ENCODE measurements at places on chromosomes 1 and 21.

DNA sequence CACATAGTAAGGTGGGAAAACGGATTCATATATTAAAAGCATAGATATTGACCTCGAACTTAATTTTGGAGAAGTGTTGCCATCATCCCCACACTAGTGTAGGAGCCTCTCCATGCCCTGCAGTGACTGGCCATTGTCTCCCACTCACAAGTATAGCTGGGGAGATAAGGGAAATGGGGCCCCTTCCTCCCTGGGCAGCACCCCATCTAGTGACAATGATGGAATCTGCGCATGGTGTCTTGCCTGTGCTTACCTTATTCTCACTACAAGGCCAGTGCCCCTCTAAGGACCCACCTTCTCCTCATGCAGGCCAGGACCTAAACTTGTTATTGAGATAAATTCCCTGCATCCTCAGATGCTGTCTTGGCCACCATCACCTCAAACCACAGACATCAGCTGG, 374.9 kb downstream of the NTNG1 start:
- no peak for DNase-seq

DNA sequence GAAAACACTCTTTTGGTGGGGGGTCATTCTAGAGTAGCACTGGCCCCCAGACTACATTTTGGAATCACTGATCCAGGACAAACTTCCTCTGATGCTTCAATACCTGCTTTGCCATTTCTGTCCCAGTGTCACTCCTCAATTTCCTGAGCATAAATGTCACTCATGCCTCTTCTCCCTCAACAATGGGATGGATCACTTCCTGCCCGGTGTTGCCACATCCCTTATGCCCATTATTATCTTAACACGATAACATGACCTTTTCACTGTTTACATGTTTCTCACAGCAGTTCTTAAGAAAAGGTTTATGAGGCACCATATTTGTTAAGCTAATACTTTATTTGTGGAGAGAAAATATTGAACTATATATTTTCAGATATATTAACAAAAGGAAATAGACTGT, 3.9 kb upstream of the ITLN1 start:
- DNase-seq = no peak

- DNase-seq = no peak
Observed at GRCh38 chr1:54047384-54048305, 5.4 kb downstream of the TMEM59 start.

DNA sequence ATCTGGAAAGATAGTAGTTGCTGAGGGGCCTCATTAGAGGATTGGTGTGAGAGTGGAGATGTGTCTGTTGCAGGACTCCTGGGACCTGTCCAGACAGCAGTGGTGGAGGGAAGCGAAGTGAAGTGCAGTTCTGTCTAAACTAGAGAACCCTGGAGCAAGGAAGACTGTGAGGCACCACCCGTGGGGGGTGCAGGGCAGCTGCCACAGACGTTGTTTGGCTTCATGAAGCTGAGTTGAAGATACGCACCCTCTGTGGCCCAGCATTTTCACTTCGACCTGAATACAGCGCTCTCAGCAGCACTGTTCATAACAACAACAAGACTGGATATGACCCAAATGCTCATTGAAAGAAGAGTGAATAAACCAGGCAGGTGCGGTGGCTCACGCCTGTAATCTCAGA, 29.3 kb downstream of the ABCG1 start:
- DNase-seq = no peak

GRCh38 chr1:226666164-226666506, 72.9 kb downstream of the ITPKB start:
- DNase-seq = no peak

- DNase-seq = no peak
Observed at GRCh38 chr21:31730712-31731055, 1.2 kb downstream of the SCAF4 start.

DNA sequence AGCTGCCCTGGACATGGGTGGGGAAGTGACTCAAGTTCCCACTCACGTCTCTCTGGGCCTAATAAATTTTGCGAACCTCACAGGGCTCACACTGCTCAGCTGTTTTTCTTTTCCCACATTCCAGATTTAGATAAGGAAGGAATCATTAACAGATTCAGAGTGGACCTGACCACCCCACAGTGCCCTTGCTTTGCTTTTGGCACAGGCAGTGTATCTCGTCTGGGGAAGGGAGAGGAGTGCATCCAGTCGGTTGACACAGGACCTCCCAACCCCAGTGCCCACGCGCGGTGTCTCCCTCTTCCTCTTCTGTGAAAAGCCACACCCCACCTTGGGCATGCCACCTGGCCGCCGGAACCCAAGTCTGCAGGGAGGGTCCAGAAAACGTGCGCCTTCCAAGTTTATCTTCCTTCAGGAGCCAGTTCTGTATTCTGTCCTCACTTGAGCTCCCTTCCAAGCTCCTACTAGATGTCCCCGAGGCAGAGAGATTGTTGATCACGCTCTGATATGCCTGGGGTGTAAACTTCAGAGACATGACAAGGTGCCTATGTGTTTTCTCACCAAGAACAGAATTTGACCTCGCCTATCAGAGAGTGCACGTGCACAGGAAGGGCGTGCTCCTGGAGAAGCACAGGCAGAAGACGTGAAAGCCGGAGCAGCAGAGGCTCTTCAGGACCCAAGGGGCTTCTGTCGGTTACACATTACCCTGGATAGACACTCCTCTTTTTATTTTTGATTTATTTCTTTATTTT, 9.5 kb upstream of the SLC2A5 start:
- no peak for DNase-seq

GRCh38 chr1:159897962-159898361, 2.0 kb downstream of the CFAP45 start:
- no peak for DNase-seq

GRCh38 chr1:157163273-157164127, 25.3 kb upstream of the ETV3 start:
- peak; percentile 79 for DNase-seq

DNA sequence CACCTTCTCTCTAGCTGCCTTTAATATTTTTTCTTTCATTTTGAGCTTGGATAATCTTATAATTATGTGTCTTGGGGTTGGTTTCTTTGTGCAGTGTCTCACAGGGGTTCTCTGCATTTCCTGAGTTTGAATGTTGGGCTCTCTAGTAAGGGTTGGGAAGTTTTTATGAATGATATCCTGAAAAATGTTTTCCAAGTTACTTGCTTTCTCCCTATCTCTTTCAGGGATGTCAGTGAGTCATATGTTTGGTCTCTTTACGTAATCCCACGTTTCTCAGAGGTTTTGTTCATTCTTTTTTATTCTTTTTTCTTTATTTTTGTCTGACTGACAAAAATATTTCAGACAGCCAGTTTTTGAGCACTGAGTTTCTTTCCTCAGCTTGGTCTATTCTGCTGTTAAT, 55.4 kb upstream of the CCDC190 start:
- DNase-seq = no peak

DNA sequence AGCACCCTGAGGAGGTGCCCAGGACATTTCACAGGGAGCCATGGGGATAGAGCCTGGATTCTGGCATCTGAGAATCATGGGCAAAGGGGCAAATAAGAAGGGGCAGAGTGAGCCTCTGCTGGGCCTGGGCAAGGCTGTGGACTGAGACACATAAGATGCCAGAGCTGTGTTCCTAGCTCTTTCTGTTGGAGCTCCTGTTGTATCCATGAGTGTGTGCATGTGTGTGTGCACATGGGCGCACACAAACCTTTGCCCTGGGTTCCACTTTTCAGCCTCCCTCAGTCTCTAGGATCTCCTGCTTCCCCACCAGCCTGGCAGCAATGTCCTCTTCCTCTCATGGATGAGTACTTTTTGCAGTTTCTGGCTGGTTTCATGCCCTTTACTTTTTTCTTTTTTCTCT, 44.0 kb downstream of the ATF3 start:
- no peak for DNase-seq

DNA sequence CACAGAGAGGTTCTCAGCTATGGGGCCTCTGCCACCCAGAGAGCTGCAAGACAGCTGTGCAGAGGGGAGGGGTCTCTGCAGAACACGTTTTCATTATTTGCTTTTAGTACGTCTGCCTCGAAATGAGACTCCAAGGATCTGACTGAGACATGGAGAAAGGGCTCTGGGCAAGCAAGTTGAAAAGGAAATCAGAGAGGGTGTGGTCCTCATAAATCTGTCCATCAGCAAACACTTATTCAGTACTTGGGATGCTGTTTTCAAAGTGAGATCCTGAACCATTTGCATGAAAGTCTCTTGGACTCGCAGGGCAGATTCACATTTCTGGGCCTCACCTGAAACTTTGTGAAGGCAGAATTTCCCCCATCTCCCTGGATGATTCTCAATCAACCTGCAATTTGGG, 197.4 kb upstream of the GALNT2 start:
- DNase-seq = no peak

DNA sequence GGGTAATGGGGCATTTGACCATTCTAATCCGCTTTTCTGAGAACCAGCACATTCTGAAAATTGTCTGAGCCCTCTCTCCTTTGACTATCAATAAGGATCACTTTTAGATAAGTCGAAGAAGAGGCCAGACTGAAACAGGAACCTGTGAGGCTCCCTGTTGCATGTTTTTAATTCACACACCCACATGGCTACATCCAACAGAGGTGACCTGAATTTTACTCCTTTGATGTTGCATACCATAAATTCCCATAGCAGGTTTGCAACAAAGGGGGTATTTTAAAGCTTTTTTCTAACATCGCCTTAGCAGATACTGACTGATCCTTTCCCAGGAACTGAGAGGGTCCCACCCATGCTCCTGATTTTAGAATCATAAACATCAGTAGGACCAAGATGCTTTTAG, 450.8 kb downstream of the USP25 start:
- DNase-seq = no peak

DNA sequence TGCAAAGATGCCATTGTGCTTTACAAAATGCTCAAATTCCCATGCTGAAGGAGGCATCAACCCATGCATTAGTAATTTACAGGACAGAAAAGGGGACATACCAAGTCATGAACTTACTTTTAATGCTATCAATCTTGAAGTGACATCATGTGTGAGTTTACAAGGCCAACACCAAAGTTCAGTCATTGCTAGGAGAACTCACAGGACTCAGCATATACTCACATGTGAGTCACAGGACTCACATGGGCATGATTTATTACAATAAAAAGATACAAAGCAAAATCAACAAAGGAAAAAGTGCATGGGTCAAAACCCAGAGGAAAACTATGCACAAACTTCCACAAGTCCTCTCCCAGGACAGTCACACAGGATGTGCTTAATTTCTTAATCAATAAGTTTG, 1656.0 kb downstream of the MRPL39 start:
- no peak for DNase-seq

DNA sequence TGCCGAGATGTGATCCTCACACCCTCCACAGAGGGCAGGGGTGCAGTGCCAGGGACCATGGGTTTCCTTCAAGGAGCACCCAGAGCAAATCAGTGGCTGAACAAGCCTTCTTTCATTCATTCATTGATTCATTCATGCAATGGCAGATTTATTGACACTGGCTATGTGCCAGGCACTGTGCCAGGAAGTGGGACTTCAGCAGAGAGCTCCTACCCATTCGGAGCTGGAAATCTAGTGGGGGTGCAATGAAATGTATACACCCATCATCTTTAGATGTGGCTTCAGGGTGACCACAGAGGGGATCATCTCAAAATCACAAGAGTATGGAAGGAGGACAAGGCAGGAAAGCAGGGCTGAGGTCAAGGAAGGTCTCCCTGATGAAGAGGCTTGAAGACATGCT, 18.9 kb downstream of the SLC6A9 start:
- peak; percentile 44 for DNase-seq

- DNase-seq = no peak
Observed at GRCh38 chr1:33379631-33380354, 51.1 kb downstream of the PHC2 start.

GRCh38 chr1:101291562-101292380, 55.0 kb downstream of the S1PR1 start:
- DNase-seq = no peak

- DNase-seq = no peak
Observed at GRCh38 chr1:39214998-39215873, 10.7 kb downstream of the MACF1 start.

GRCh38 chr1:198318085-198318484, 161.3 kb downstream of the NEK7 start:
- DNase-seq = no peak

- no peak for DNase-seq
Observed at GRCh38 chr1:173122344-173122935, 71.7 kb upstream of the TNFSF18 start.

DNA sequence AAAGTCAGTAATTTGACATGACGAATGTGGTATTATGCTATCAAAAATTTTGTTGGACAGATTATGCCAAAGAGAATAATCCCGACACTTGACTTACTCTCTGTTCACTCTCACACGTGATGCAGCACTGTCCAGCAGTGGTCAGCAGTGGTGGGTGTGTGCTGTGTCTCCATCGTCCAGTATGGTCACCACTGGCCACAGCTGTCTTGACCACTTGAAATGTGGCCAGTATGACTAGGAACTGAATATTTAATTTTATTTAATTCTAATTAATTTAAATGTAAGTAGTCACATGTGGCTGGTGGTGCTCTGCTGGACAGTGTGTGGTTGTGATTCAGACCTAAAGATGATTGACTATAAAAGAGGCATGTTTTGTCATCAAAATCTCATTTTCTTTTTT, 24.0 kb downstream of the URB2 start:
- no peak for DNase-seq

DNA sequence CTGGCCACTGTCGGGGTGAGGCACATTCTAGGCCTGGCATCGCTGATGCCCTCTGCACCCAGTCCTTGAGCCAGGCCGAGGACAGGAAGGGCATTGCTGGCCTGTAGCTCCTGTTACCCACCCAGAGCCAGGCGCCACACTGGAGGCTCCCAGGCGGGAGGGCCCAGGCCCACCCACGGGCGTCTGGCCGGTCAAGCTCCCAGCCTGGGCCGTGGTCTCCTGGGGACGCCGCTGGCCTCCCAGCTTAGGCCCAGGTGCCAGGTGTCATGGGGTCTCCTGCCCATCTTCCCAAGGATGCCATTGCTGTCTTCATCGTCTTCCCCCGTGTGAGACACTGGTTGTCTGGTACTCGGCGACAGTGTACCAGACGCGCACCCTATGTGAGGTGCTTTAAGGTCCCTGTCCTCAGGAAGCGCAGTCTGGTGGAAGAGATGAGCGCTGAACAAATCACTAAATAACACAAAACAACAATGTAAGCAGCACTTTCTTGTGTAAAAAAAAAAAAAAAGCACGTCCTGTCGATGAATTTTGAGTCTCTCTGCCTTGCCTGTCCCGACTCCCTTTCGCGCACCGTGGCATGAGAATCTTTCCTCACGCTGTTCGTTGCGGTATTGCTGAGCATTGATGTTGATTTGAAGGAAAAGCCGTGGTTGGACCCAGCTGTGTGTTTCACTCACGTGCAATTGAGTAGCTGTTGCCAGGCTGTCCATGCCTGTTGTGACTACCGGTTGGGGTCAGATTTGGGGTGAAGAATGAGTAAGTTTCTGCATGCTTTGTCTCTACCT, 27.0 kb upstream of the TRAPPC10 start:
- DNase-seq = no peak

Data from body of pancreas (tissue), 4 donors.